ENCODE measurements at places on chromosomes 7 and 10.

- H3K4me3 ChIP-seq: no peak overlapping the region
- peak; percentile 20 for DNase-seq
- no peaks in the 10 kb centered on the region for H3K36me3 ChIP-seq
- no peak overlapping the region for H3K27ac ChIP-seq
- no peaks in the 10 kb centered on the region for H3K27me3 ChIP-seq
Observed at GRCh38 chr10:92696606-92697383, 7.0 kb downstream of the HHEX start.

GRCh38 chr7:1499367-1500029 lies 4.7 kb downstream of the INTS1 start:
- H3K27ac ChIP-seq: no peak overlapping the region
- peaks cover 28% of the 10 kb centered on the region for H3K36me3 ChIP-seq
- DNase-seq: no peak
- H3K4me3 ChIP-seq: no peak overlapping the region

DNA sequence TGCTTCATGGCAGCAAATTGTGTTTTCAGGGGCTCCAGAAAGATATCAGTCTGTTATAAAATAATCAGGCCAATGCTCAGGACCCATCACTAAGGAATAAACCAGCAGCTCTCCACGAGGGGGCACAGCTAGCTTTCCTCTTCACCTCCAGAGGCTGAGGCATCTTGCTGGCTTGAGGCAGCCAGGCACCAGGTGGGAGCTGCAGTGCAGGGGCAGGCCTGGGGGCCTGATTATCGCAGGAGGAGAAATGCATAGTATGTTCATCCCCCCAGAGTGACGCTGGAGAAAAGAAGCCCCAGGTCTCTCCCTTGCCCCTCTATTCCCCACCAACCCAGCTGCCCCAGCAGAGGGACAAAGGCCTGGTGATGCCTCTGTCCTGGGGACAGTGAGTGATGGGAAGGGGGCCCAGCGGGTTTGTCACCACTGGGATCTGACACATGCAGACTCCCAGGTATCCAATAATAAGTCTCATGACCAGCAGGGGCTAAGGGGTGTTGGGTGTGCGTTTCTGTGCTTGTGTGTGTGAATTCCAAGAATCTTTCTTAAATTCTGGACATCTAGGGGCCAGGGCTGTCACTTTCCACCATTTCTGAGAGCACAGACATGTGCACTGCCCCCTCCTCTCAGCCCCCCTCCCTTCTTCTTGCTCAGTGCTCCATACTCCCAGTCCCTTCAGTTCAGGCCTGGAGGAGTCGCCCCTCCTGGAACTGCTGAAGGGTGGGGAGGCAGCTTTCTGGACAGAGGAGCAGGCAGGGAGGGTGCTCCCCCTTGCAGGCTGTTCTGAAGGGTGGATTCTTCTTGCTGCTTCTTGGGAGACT lies 128.1 kb upstream of the FAM20C start:
- no peak overlapping the region for H3K4me3 ChIP-seq
- H3K27ac ChIP-seq: no peak overlapping the region
- no peaks in the 10 kb centered on the region for H3K27me3 ChIP-seq
- H3K36me3 ChIP-seq: no peaks in the 10 kb centered on the region

GRCh38 chr10:112393341-112393740 lies 19.4 kb downstream of the ACSL5 start:
- no peaks in the 10 kb centered on the region for H3K36me3 ChIP-seq
- H3K4me3 ChIP-seq: no peak overlapping the region
- no peaks in the 10 kb centered on the region for H3K4me1 ChIP-seq
- no peak for DNase-seq
- no peaks in the 10 kb centered on the region for H3K27me3 ChIP-seq

GRCh38 chr7:128827971-128828711 lies 2.1 kb upstream of the FLNC start:
- H3K4me3 ChIP-seq: peak overlapping the region; percentile 28
- H3K36me3 ChIP-seq: no peaks in the 10 kb centered on the region

GRCh38 chr7:10888861-10889260 lies 84.8 kb upstream of the PHF14 start:
- no peak overlapping the region for H3K27ac ChIP-seq
- H3K4me3 ChIP-seq: no peak overlapping the region
- no peaks in the 10 kb centered on the region for H3K27me3 ChIP-seq
- DNase-seq: no peak
- H3K36me3 ChIP-seq: no peaks in the 10 kb centered on the region

GRCh38 chr10:103750836-103751235 lies 104.5 kb downstream of the SH3PXD2A start:
- peaks cover 4% of the 10 kb centered on the region for H3K4me1 ChIP-seq
- no peak overlapping the region for H3K27ac ChIP-seq
- H3K27me3 ChIP-seq: no peaks in the 10 kb centered on the region
- no peak for DNase-seq

DNA sequence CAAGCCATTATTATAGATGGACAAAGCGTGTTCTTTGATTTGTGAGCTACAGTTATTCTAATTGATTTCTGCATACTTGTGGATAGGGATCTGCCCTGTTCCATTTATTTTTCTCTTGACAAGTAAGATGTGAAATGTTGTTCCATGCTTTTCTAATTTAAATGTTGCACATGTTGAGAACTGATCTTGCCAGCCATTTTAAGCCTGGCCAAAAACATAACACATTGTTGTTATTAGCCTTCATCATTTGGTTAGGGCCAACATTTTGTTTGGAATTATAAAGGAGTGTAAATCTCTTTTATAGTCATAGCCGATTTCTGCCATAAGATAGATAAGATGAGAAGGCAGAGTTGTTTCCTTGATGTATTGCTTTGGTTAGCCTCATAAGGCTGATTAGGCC lies 117.0 kb downstream of the WNT2 start:
- no peaks in the 10 kb centered on the region for H3K27me3 ChIP-seq
- no peak for DNase-seq
- H3K36me3 ChIP-seq: no peaks in the 10 kb centered on the region
- no peaks in the 10 kb centered on the region for H3K4me1 ChIP-seq

DNA sequence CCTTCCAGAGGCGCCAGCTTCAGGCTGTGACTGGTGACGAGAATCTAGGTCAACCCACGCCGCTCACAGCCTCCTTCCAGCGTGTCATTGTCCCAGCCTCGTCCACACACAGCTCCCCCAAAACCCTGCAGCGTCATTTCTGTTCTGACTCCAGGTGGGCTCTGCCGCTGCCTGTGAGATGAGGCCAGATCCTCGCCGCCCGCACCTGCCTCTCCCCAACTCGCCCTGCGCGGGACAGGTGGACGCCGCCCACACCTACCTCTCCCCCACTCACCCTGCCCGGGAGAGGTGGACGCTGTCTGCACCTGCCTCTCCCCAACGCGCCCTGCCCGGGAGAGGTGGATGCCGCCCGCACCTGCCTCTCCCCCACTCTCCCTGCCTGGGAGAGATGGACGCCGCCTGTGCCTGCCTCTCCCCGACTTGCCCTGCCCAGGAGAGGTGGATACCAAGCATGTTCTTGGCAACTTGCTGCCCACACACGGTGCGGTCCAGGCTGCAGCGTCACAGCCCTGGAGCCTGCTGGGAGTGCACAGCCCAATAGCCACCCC lies 32.0 kb upstream of the CFAP46 start:
- H3K27ac ChIP-seq: no peak overlapping the region
- no peaks in the 10 kb centered on the region for H3K27me3 ChIP-seq
- H3K4me1 ChIP-seq: peaks cover 5% of the 10 kb centered on the region

GRCh38 chr10:12957081-12957480 lies 44.4 kb downstream of the CCDC3 start:
- no peaks in the 10 kb centered on the region for H3K4me1 ChIP-seq
- no peak overlapping the region for H3K4me3 ChIP-seq
- no peaks in the 10 kb centered on the region for H3K27me3 ChIP-seq
- H3K36me3 ChIP-seq: no peaks in the 10 kb centered on the region
- H3K27ac ChIP-seq: no peak overlapping the region
- DNase-seq: no peak

- peaks cover 7% of the 10 kb centered on the region for H3K4me1 ChIP-seq
- no peak overlapping the region for H3K4me3 ChIP-seq
- DNase-seq: no peak
- no peaks in the 10 kb centered on the region for H3K36me3 ChIP-seq
Observed at GRCh38 chr7:159078911-159079270, 65.8 kb downstream of the VIPR2 start.

- H3K27me3 ChIP-seq: no peaks in the 10 kb centered on the region
- peak overlapping the region; percentile 55 for H3K27ac ChIP-seq
- H3K4me1 ChIP-seq: no peaks in the 10 kb centered on the region
- DNase-seq: no peak
Observed at GRCh38 chr7:134741907-134742635, 37.4 kb upstream of the CALD1 start.

DNA sequence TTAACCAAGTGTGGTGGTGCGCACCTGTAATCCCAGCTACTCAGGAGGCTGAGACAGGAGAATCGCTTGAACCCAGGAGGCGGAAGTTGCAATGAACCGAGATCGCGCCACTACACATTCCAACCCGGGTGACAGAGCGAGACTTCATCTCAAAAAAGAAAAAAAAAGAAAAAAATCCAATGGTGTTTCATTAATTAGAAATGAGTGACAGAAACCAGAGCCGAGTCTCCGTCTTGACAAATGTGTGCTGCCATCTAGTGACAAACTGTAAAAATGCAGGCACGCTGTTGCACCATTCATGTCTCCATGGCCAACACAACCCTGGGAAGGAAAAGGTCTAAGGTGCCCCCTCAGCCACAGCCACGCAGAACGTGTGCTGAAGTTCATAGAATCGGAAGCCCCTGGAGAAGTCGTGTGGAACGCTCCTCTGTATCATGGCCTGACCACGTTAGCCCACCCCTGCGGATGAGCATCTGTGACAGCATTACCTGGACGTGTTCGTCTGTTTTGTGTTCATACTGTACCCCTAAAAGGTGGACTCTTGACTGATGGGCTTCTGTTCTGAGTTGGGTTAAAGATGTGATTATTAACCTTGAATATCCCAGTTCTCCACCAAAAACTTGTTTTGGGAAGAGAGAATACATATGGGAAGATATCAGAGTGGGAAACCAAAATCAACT lies 94.9 kb downstream of the LYZL2 start:
- H3K27ac ChIP-seq: no peak overlapping the region
- peak; percentile 68 for DNase-seq
- no peaks in the 10 kb centered on the region for H3K4me1 ChIP-seq
- no peak overlapping the region for H3K4me3 ChIP-seq
- H3K27me3 ChIP-seq: no peaks in the 10 kb centered on the region
